ENCODE measurements at places on chromosomes 3 and 15. TPM values are rescaled to one million over a fixed set of nuclear protein-coding genes. Genes with fewer than 3 reads are reported as not detected.

The TMC3 gene
- not detected for total RNA-seq

The DPPA2 gene
- not detected for total RNA-seq

The IGF1R gene
- total RNA-seq = 90.9 TPM

The COL7A1 gene
- 0.32 TPM for total RNA-seq

The GOLGA8R gene
- 1.3 TPM for total RNA-seq

Measured in bladder microvascular endothelial cell (primary cell).